ENCODE measurements at places on chromosomes 16 and 17. TPM values are rescaled to one million over a fixed set of nuclear protein-coding genes. Genes with fewer than 3 reads are reported as not detected.

Gene ASPHD1
- polyA plus RNA-seq = 0.53 TPM

Gene PRSS53
- 1.1 TPM for polyA plus RNA-seq

Gene RAMP2
- 140 TPM for polyA plus RNA-seq

Gene PRR11
- polyA plus RNA-seq = 17.5 TPM

Gene NPIPB9
- polyA plus RNA-seq = 1.9 TPM

Gene AATK
- polyA plus RNA-seq = 5.3 TPM
